ENCODE measurements at places on chromosomes 13 and 19.

DNA sequence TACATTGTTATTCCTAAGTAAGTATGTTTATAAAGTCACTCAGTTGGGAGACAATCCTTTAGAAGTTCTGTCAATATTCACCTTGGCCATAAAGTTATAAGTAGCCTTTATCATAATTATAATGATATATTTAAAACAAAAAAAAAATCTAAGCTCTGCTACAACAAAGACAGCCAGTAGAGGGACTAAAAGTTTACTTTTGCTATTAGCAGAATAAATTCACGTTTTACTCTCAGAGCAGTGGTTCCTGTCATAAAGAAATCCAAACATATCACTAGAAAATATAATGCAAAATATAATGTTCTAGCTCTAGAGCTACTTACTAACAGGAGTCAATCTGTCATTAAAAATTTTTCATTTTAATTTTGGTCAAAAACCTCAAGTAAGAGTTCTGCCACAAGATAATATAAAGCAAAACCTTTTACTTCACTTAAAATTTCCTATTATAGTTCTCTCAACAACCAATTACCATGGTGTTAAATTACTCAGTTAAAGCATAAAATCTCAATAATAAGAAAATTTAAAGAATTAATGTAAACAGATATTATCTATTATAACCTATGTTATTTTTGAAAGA is 17.7 kb downstream of the INTS6 start:
- DNase-seq, result no peak

DNA sequence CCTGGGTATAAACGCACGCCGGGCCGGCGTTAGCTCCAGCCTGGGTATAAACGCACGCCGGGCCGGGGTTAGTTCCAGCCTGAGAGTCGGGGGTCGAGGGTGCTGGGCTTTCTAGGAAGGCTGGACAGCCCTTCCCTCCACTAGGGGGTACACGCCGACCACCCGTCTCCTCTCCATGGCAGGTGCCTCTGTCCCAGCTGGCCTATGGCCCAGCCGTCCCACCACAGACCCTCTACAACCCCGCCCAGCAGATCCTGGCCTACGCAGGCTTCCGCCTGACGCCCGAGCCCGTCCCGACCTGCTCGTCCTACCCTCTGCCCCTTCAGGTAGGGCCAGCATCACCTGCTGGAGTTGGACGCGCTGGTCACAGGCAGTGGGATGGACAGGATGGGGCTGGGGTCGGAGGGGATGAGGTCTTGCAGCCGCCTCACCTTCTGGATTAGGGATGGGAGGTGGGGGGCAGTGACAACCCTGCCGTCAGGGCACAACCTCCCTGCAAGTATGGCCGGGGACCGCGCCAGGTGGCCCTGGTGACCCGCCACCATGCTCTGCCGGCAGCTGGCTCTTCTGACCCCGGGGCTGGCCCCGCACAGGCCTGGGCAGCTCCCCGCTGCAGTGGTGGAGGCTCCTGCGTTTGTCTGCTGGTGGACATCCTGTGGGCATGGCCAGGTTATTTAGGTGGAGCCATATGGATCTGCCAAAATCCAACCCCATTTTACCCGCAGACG is 45.8 kb downstream of the TMEM255B start:
- no peak for DNase-seq

- DNase-seq, result peak; percentile 3
These were observed at the start of gene SMAD9 for GRCh38 chr13:36919833-36920615. TSS of gene SMAD9 (minus strand) at chr13:36920238. CDS start at chr13:36879689, 40,549 bp downstream.

- DNase-seq, result peak; percentile 62
These were observed at the start of gene ZFP28 for GRCh38 chr19:56538761-56539263. TSS of gene ZFP28 (plus strand) at chr19:56538948. CDS start at chr19:56539019, 71 bp downstream.

- no peak for DNase-seq
These were observed 643.6 kb upstream of the SLITRK1 start for GRCh38 chr13:84525865-84526264.

DNA sequence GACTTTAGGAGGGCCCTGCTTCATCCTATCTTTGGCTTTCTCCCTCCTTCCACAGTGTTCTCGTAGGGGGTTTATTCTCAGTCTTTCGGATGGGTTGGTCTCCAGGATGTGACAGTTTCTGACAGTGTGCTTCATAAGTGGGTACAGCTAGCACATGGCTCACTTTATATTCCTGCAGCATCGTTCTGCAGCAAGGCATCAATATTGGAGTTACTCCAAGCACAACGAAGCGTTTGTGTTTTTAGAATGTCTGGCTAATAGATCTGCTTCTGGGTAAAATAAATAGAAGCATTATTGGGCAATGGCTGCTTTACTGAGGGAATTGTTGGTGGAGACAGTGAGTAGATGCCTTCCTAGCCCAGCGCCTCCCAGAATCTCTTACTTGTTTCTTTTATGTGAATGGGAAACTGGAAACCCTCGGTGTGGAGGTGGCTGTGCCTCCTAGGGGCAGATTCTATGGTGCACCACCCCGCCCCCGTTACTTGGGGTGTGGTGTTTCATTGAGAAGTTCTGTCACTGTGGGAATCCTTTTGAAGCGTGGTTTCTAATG is 2.0 kb downstream of the FARP1 start:
- DNase-seq, result no peak

- DNase-seq, result no peak
These were observed 7.7 kb downstream of the DOCK6 start for GRCh38 chr19:11254666-11255065.

DNA sequence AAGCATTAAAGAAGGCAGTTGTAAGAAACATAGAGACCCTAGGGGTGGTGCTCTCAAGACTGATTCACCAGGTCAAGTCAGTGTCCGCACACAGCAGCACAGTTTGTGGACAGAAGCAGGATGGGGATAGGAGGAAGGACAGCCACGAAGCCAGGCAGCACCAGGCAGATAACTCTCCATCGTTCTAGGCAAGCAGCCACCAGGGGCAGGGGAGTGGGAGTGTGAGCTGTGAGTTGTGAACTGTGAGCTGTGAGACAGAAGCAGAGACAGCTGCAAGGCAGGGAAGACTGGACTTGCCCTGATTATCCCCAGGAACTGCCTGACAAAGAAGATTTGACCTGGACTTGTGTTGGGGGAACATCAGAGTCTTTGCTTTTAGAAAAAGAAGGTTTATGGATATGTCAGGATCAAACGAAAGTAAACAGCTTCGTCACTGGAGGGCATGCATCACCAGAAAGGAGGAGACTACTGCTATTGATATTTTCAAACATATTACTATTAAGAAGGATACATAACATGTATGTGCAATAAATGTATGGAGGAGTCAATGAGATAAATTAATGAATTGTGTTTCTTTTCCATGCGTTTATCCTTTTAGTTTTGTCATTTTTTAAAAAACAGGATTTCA is 286.1 kb downstream of the IRS2 start:
- DNase-seq, result no peak

DNA sequence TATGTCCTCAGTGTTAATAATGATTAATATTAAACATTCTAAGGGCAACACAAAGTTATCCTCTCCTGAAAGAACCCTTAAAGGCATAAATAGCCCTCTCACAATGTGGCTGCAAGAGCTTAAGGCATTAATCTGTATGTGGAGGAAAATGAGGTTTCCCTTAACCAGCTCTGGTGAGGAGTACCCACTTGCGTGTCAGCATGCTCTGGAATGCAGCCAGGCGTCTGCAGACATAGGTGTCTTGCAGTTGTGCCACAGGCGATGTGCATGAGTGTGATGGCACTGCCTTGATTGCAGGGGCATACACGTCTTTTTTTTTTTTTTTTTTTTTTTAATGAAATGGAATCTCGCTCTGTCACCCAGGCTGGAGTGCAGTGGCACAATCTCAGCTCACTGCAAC is 91.9 kb downstream of the RAB20 start:
- DNase-seq, result no peak

GRCh38 chr19:16106121-16106520 is 5.6 kb upstream of the RAB8A start:
- DNase-seq, result no peak

GRCh38 chr13:112522578-112522977 is 65.4 kb downstream of the TUBGCP3 start:
- DNase-seq, result no peak

- no peak for DNase-seq
These were observed 145.1 kb upstream of the ZNF536 start for GRCh38 chr19:30227012-30227621.

GRCh38 chr19:28372576-28373247 is 840.2 kb downstream of the UQCRFS1 start:
- DNase-seq, result no peak

GRCh38 chr13:84445776-84446175 is 563.5 kb upstream of the SLITRK1 start:
- no peak for DNase-seq

DNA sequence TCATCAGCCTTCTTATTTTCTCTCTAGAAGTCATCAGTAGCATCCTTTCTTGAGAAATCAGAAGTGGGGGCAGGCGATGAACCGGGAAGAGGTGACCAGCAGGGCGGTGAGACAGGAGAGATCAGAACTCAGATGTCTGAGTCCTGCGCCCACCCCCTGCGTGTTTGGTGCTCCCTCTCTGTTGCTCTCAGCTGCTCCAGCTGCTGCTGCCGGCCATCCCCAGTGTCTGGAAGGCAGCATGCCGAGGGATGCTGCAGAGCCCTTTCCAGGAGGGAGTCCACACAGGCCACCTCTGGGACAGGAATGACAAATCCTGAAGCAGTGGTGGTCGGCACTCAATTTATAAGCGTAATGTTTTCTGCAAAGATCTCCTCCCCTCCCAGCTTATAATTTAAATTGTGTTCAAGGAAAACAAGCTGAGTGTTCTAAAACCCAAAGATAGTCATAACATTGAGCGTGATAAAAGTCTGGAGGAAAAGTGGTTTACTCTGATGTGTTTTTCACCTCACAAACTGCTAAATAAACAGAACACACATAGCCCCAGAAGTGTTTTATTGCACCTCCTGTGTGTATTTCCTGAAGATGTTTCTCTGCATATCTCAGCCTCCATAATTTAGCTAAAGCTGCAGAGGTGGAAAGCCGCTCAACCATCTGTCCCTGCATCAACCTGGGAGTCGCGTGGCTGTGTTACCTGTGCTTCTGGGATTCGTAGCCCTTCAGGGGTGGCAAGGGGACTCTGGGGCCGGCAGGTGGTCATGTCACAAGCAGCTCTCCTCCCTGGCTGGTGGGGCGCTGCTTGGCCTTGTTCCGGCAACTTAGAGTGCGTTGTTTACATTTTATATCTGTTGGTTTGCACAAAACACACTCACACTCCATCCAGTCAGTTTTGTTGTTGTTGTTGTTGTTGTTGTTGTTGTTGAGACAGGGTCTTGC is 191.2 kb downstream of the USP12 start:
- DNase-seq, result no peak

- DNase-seq, result peak; percentile 26
These were observed 10.1 kb upstream of the SLC25A42 start for GRCh38 chr19:19053508-19054314.

DNA sequence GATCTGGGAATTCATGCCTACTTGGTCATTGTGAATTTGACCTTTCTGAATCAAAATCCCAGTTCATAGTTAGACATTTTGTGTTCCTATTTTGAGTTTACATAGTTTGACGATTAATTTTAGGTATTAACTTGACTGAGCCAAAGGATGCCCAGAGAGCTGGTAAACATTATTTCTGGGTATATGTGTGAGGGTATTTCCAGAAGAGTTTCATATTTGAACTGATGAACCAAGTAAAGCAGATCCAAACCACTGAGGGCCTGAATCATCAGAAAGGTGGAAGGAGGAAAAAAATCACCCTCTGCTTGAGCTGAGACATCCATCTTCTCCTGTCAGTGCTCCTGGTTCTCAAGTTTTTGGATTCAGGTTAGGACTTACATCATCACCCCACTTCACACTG is 116.6 kb downstream of the CYSLTR2 start:
- no peak for DNase-seq

- DNase-seq, result no peak
These were observed 16.2 kb downstream of the PKN1 start for GRCh38 chr19:14449321-14449720.

DNA sequence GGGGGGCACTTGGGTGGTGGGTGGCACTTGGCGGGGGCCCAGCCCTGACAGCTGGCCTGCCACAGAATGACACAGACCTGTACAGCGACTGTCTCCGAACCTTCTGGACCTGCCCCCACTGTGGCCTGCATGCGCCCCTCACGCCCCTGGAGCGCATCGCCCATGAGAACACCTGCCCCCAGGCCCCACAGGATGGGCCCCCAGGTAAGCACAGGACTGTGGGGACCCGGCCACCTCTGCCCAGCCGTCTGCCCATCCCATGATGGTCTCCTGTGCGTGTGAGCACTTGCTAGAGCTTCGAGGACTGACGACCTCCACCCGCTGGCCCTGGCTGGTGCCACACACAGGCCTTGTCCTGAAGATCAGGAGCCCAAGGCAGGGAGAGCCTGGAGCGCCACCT is 32.0 kb downstream of the DHX34 start:
- no peak for DNase-seq

DNA sequence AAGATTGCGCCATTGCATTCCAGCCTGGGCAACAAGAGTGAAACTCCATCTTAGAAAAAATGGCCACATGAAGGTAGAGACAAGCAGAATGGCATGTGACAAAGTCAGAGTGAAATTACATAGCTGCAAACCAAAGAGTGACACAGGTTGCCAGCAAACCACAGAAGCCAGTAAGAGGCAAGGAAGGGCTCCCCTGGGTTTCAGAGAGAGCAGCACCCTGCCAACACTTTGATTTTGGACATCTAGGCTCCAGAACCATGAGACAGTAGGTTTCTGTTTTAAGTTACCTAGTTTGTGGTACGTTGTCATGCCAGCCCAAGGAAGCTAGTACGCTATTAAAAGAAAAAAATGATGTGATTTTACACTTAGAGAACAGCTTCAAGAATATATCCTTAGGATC is 1.9 kb downstream of the NLRP4 start:
- DNase-seq, result no peak

Data from stimulated activated CD8-positive, alpha-beta memory T cell treated with anti-CD3 and anti-CD28 coated beads, Interleukin-7, amount 100 ng/mL, for 48 hours (primary cell).